ENCODE measurements at places on chromosomes 11 and 22.

- DNase-seq = no peak
These were observed 55.4 kb downstream of the PDE2A start for GRCh38 chr11:72618803-72619202.

GRCh38 chr11:44781655-44782054 is 54.9 kb downstream of the TSPAN18 start:
- no peak for DNase-seq

GRCh38 chr22:45878051-45878781 is 98.7 kb downstream of the WNT7B start:
- peak; percentile 50 for DNase-seq

DNA sequence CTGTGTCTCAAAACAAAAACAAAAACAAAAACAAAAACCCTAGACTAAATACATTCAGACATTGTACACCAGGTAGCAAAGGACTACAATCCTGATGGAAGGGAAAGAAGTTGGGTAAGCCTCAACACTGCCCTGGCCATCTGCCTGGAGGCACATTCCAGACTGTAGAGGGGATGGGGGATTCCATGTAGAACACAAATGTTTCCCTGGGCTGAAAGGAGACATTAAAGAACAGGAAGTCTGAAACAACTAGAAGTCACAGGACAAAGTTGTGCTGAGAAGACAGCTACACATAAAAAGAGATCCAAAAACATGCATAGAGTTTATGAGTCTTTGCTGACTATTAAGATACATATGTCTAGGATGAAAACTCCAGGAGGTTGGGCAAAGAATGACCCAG is 83.9 kb downstream of the RRAS2 start:
- no peak for DNase-seq

DNA sequence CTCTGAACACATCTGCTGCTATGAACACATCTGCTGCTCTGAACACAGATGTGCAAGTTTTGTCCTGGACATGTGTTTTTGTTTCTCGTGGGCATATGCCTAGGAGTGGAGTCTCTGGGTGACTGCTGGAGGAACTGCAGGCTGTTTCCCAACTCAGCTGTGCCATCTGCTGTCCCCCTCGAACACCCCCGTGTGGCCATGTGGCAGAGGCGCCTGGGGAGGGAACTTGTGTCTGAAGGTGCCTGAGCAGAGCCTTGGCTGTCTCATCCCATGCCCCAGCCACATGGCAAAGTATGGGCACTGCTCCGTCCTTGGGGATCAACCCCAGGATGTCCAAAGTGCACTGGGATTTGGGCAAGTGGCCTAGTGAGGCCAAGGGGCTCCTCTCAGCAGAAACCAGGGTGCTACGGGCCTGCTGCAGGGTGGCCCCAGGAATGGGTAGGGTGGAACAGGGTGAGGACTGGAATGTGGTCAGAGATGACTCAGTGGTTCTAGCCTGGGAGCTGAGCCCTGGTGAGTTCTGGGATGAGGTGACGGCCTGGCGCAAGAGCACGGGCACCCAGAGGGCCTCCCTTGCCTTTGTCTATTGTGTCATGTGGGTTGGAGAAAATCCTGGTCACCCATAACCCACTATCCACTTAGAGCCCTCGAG is 14.7 kb downstream of the GATD1 start:
- DNase-seq = peak; percentile 64
